ENCODE measurements at places on chromosomes 13 and 19.

GRCh38 chr13:94173312-94173854 is 306.1 kb downstream of the DCT start:
- DNase-seq: no peak

- no peak for DNase-seq
Observed at GRCh38 chr13:24654741-24655140, 25.5 kb upstream of the ATP12A start.

DNA sequence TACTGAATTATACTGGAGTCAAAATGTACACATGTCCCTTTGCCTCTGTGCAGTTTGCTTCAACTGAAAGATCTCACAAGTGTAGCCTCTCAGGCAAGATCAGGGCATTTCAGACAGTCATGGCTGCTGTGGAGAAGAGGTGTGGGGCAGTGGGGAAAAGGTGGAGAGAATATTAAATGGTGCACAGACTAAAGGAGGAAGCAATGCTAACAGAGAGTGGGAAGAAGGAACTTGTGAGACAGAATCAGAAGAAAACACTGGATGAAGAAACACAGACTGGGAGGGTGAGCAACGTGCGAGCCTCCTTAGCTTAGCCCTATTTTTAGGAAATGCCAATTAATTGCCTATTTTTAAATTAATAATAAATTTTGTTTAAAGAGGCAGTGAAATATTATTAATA is 49.6 kb upstream of the RAP2A start:
- DNase-seq: no peak

GRCh38 chr13:37453246-37453645 is 145.3 kb downstream of the POSTN start:
- no peak for DNase-seq

DNA sequence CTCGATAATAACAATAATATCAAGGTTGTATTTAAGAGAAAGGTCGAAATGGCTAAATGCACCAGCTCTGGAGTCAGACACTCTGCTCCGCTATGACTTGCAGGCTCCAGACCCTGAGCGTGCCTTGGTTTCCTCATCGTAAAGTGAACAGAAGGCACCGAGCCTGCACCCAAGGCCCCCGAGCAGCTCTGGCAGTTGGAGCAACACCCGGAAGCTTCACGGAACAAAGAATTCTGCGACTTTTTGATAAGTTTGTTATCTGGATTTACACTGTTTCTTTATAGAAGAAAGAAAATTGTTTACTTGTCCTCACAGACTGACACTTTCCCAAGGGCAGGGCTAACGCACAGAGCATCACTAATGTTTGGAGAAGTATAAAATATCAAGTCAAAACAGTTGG is 4.4 kb downstream of the GRTP1 start:
- DNase-seq: no peak

DNA sequence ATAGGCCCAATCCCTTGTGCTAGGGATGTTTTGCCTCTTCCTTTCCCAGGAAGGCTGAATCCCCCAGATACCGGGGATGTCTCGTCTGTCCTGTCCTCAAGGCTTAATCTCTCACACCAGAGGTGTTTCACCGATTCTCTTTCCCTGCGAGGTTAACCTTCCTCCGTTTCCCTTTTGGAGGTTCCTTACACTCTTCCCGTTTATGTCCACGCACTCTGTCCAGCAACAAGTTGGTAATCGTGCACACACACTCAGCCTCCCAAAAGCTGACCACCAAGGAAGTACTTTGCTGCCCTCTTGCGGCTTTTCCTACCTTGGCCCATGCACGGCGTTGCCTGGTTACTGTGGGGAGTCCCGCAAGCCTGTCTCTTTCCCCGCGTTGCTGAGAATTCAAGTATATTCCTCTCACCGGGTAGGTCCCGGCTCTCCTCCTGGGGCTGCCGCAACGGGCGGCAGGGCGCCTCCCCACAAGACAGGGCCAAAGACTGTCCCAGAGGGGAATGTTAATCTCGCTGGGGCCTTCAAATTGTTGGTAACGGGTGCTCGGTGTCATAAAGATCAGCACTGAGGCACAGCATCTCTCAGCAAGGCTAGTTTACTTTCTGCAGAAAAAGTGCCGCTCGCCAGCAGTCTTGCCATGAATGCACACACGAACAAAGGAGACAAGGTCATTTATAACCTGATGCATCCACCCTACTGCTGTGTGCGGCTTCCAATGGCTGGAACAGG is 36.7 kb upstream of the CD177 start:
- no peak for DNase-seq

DNA sequence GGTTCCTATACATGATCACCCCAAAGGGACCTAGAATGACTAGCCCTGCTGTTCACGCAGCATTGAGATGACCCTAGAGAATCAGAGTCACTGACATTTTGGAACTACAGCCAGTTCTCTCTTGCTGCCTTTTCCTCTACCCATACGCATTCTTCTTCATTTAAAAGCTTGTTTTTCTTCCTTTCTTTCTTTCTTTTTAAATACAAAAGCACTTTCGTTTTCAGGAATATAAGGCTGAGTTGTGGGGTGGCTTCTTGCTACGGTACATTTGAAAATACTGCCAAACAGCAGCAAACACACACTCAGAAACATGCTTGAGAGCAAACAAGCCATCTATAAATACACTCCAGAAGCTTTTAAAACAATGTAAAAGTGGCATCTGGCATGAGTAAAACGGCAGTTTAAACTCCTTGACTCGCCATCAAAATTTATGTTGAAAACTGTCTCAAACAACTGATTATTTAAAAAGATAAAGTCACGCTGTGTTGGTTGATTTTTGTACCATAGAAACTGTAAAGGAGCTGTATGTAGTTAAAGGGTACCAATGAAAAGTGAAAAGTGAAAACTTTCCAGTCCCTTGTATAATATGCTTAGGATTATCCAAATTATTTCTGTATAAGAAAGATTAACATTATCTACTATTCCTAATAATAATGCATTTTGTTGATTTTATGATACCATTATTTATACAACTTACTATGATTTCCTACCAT is 95.6 kb downstream of the PCDH9 start:
- DNase-seq: peak; percentile 13

DNA sequence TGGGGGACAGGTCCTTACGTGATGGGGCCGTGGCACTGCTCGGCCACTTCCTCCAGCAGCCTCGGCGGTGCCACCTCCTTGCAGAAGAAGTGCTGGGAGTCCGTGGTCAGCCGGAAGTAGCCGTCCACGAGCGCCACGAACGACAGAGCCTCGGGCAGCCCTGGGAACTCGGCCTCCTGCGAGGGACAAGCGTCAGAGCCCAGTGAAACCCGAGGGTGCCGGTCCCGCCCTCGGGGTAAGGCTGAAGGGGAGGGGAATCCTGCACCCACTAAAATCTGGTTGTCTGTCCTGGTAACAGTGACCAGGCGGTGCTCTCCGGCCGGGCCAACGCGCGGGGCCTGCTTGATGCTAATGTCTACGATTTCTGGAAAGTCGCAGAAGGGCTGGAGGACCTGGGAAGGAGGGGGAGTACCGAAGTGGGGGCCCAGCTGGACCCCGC is 6.4 kb downstream of the JAK3 start:
- DNase-seq: no peak

DNA sequence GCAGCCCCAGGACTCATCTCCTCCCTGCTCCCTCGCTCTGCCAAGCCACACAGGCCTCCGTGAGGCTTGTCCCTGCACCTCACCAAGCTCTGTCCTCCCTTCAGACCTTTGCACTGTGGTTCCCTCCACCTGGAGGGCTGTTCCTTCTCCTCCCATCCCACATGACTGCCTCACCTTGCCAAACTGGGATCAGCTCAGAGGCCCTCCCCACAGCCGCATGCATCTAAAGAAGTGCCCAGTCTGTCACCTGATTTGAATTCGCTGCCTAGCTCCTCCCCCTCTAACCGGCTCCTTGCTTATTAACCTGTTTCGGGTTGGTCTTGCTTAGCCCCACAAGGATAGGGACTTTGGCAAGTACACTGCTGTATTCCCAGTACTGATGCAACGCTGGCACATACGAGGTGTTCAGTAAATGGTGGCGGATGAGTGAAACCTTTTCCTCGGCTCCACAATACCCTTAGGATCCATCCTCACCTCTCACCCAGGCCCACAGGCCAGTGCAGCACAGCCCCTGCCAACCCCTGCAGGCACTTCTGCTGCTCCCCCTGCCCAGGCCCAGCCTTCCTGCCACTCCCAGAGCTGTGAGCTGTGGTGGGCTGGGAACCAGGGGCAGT is 4.4 kb downstream of the AKT2 start:
- DNase-seq: no peak

GRCh38 chr19:58538257-58539168 is 5.4 kb upstream of the TRIM28 start:
- DNase-seq: no peak

DNA sequence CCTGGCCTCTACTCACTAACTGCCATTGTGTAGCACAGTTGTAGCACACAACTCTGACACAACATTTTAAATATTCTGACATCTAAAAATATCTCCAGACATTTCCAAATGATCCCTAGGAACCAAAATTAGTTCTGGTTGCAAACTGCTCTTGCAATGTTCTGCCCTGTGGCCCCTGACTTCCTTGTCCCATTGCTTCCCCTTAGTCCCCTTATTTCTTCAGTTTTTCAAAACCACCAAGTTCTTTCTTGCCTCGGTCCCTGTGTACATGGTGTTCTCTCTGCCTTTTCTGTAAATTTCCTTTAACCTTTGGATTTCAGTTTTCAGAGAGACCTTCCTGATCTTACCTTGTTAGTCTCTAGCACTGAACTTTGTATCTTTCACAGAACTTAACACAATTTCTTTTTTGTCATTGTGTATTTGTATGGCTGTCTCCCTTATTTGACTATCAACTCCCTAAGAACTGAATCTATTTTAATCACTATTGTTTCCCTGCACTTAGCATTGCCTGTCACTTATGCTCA is 87.6 kb upstream of the MLNR start:
- no peak for DNase-seq

DNA sequence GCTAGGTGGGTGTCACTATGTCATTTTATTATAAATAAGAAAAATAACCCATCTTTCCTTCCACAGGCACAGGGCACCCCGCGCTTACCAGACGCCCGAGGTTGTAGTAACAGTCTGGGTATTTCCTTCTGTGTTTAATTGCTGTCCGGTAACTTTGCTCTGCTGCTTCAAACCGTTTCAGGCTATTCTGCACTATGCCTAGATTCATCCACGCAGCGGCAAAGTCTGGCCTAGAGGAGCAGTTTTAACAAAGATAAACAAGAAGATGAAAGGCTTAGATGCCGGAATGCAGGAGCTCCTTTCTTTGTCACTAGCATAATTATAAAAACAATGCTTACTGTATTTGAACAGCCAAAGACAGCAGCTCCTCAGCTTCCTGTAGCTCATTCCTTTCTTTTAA is 36.9 kb upstream of the GGACT start:
- no peak for DNase-seq

DNA sequence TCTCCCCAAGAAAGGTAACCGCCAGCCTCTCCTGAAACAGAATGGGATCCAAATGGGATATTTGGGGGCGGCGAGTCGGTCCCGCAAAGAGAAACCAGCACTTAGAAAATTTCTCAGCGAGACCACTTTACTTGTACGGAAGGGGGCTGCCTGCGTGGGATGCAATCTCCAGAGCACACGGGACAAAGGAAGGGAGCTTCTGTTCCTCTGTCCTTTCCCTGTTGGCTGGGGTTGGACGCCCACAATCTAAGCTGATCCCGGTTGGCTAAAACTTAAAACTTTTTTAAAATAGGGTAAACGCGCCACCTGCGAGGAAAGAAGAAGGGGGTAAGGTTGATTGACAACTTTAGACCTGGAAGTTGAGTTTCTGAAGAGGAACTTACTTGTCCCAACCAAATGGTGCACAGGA is 826 bp upstream of the BSG start:
- no peak for DNase-seq

GRCh38 chr19:46076031-46076880 is 35.5 kb upstream of the IGFL4 start:
- no peak for DNase-seq

- no peak for DNase-seq
Observed at GRCh38 chr13:83881140-83881684, 1.1 kb downstream of the SLITRK1 start.

DNA sequence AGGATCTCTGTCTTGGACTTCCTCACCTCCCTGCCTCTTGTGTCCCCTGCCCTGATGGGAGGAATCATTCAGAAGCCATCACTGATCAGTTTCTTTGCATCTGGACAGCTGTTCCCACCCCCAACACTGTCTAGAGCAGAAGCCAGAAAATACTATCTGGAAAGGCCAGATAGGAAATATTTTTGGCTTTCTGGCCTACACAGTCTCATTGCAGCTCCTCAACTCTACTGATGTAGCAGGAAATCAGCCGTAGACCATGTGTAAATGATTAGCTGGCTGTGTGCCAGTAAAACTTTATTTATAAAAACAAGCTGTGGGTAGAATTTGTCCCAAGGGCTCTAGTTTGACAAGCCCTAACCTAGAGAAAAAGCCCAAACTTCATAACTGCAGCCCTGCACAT is 5.6 kb downstream of the SIGLEC7 start:
- DNase-seq: no peak

GRCh38 chr13:77305266-77305665 is 21.6 kb downstream of the MYCBP2 start:
- DNase-seq: no peak

- DNase-seq: peak; percentile 39
Observed at GRCh38 chr13:95784161-95784899, 107.4 kb downstream of the DNAJC3 start.

DNA sequence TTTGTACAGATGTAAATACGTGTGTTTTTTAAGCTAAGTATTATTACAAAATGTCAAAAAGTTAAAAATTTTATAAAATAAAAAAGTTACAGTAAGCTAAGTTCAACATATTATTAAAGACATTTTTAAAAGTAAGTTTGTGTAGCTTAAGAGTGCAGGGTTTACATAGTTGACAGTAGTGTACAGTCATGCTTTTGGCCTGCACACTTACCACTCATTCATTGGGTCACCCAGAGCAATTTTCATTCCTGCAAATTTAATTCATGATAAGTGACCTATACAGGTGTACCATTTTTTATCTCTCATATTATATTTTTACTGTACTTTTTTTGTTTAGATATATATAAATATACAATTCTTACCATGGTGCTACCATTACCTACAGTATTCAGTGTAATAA is 769.9 kb upstream of the SLITRK6 start:
- DNase-seq: no peak

- DNase-seq: no peak
Observed at GRCh38 chr13:111252446-111253364, 67.7 kb upstream of the TEX29 start.

DNA sequence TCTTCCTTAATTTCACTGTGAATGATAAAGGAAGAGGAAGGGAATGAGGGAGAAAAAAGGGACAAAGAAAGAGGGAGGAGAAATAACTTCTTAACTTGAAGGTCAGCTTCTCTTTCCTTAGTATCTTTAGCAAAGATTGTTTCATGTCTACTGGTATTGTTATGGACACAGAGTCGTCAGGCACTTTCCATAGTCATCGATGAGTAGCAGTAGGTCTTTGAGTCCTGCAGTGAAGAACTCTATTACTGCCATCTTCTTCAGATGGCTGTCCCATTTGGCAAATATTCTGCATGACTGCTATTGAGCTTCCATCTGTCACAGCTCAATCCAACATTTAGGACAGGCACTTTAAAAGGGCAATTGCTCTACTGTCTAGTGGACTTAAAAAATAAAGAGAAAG is 2463.1 kb downstream of the PCDH9 start:
- no peak for DNase-seq

GRCh38 chr13:109481040-109481439 is 305.3 kb downstream of the IRS2 start:
- peak; percentile 70 for DNase-seq
